Fibroblast of gingiva (primary cell): ENCODE measurements at places on chromosomes 1 and 21.

GRCh38 chr1:82565546-82565945 is 764.8 kb downstream of the ADGRL2 start:
- peak; percentile 78 for DNase-seq

GRCh38 chr1:66984491-66984890 is 59.7 kb downstream of the MIER1 start:
- DNase-seq = no peak

- DNase-seq = no peak
Observed at GRCh38 chr21:22201126-22201525, 1202.9 kb downstream of the NCAM2 start.

DNA sequence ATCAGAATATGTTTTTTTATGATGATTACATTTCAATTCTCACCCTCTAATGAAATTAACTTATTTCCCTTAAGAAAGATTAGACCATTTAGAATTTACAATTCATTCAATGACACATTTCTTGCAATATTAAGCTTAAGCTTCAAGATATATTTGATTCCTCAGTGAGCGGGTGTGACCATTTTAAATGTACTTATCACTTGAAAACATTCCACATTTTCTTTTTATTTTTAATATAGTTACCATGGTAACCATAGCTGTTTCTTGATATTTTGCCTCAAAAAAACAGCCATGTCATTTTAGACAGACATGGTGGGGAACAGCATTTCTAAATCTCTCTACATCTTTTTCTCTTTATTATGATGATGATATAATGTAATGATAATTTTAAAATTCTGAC is 1029.0 kb upstream of the B3GALT2 start:
- no peak for DNase-seq

DNA sequence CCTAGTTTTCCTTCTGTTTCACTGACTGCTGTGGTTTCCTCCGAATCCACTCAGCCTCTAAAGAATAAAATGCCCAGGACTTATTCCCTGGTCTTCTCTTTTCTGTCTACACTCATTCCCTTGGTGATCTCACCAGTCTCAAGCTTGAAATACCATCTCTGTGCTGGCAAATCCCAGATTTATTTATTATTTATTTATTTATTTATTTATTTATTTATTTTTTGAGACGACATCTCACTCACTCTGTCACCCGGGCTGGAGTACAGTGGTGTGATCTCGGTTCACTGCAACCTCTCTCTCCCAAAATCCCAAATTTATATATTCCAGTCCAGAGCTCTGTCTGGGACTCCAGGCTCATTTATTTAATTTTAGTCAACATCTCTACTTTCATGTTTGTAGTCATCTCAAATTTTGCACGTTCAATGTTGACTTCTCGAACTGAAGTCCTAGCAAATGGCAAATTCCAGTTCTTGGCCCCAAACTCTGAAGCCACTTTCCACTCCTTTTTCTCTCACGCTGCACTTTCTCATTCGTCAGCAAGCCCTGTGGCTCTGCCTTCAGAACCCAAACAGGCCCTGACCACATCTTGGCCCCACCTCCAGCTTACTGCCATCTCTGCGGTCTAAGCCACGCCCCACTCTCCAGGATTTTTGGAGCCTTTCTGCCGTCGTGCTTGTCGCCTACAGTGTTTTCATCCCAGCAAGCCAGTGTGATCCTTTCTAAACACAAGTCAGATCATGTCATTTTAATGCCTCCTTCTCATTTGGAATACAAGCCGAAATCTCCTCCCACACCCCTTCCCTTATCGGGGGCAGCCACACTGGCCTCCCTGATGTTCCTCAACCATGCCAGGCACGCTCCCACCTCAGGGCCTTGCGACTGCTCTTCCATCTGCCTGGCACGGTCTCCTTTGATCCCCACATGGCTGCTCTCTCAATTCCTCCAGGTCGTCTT is 14.2 kb upstream of the TENT5B start:
- peak; percentile 85 for DNase-seq

GRCh38 chr1:5572794-5573193 is 419.4 kb downstream of the NPHP4 start:
- no peak for DNase-seq

DNA sequence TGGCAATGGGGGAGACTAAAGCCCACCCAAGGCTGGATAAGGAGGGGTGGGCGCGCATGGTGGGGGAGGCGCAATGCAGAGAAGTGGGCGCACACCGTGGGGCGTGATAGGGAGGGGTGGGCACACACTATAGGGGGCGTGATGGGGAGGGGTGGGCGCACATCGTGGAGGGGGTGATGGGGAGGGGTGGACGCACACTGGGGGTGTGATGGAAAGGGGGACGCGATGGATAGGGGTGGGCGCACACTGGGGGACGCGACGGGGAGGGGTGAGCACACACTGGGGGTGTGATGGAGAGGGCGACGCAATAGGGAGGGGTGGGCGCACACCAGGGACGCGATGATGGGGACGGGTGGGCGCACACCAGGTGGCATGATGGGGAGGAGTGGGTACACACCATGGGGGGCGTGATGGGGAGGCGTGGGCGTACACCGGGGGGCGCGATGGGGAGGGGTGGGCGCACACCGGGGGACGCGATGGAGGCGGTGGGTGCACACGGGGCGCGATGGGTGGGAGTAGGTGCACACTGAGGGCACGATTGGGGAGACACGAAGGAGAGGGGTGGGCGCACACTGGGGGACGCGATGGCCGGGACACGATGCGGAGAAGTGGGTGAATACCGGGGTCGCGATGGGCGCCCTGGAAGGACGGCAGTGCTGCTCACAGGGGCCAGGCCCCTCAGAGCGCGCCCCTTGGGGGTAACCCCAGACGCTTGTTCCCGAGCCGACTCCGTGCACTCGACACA is 929 bp downstream of the SUMO3 start:
- no peak for DNase-seq

DNA sequence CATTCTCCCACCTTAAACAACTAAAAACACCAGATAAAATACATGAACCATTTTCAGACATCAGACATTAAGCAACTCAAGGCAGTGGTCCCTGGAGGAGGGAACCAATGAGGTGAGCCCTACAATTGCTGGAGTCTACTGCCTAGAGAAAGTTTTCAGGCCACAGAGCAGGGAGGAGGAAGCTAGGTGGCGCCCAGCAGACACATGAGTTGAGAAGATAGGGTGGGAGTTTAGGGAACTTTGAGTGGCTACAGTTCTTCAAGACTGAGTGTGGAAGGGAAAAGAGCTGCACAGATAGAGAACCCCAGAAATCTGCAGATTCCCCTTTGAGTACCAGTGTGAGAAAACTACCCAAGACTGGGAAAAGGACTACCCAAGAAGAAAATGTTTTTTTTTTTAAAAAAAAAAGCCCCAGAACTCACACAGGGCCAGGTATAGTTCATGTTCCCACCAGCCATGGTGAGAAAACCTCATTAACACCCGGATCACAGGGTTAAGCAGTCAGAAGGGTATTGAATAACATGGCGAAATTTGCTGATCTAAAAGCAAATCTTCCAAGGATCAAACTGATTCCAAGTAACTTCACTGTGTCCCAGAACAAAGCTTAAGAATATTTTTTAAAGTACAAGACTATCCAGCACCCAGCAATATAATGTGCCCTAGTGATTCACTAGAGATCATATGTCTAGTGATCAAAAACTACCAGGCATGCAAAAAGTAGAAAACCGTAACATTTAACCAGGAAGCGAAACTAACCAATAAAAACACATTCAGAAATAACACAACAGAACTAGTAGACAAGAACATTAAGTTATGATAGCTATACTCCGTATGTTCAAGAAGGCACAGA is 12.0 kb downstream of the ALDH9A1 start:
- DNase-seq = no peak

DNA sequence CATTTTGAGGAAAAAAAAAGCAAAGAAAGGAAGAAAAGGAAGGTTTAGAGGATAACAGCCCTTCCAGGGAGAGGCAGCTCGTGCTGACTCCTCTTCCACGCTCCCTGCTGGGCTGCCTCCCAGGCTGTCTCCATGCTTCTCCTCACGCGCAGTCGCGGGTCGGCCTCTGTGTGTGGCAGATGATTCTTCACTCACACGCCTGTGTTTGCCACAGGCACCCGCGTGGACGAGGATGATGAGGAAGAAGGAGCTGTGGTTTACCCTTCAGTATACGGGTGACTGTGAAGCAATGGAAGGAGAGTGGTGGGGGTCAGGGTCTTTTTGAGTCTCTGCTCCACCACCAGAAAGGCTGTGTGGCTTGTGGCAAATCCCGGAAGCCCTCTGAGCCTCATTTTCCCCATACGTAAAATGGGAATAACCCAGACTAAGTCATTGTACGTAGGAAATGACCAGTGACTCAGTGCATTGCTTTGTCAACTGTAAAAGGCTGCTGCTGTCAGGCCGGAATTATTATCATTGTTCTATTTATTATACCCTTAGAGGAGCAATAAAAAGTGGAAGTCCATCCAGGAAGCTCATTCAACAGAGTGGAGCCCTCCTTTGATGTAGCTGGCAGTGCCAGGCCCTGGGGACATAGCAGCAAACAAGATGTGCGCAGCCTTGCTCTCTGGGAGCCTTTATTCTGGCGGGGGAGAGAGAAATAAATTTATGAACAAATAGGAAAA is 11.9 kb upstream of the SH2D2A start:
- DNase-seq = no peak

- DNase-seq = no peak
Observed at GRCh38 chr1:190739926-190740325, 262.3 kb upstream of the BRINP3 start.

- DNase-seq = peak; percentile 22
Observed at GRCh38 chr1:28510273-28510969, 4.6 kb downstream of the RCC1 start.

GRCh38 chr1:180231506-180231921 is 1.4 kb downstream of the LHX4 start:
- peak; percentile 26 for DNase-seq

GRCh38 chr1:202964791-202965410 is 2.2 kb downstream of the CYB5R1 start:
- peak; percentile 14 for DNase-seq

- DNase-seq = peak; percentile 14
Observed at GRCh38 chr1:89310505-89310904, 37.8 kb upstream of the GBP5 start.

DNA sequence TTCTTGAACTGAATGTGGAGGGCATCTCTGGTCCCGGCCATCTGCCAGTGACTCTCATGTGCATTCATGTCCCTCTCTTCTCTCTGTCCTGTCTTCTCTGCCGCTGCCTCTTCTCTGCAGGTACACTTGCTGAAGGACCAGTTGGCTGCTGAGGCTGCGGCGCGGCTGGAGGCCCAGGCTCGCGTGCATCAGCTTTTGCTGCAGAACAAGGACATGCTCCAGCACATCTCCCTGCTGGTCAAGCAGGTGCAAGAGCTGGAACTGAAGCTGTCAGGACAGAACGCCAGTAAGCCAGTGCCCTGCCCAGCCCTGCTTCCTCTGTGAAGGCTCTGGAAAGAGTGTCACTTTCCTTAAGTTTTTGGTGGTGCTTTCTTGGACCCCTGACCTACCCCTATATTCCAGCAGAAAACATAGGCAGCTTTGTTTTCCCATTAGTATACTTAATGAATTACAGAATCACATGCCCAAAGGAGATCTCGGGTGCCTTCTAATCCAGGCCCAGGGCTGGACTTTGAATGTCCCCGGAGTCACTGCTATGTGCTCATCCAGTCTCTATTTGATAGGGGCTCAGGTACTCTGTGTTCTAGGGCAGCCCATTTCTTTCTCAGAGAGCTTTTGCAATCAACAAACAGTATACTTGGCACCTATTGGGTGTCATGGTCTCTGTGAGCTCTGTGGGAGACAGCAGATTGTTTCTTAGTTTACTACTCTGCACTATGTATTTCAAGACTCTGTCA is 11.2 kb downstream of the SPATA46 start:
- DNase-seq = no peak

DNA sequence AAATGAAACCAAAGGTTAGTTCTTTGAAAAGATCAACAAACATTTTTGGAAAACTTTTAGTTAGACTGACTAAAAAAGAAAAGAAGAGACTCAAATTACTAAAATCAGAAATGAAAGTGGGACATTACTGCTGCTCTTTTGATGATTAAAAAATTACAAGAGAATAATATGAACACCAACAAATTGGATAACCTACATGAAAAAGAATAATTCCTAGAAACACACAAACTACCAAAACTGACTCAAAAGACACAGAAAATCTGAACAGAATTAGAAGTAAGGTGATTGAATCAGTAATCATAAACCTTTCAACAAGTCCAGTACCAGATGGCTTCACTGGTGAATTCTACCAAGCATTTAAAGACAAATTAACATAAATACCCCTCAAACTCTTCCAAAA is 5.6 kb downstream of the KIFAP3 start:
- no peak for DNase-seq

GRCh38 chr1:171904778-171905450 is 63.6 kb downstream of the DNM3 start:
- DNase-seq = no peak

GRCh38 chr1:70333245-70333644 is 21.3 kb downstream of the ANKRD13C start:
- DNase-seq = no peak

- no peak for DNase-seq
Observed at GRCh38 chr1:156696755-156697154, 8.6 kb downstream of the CRABP2 start.

DNA sequence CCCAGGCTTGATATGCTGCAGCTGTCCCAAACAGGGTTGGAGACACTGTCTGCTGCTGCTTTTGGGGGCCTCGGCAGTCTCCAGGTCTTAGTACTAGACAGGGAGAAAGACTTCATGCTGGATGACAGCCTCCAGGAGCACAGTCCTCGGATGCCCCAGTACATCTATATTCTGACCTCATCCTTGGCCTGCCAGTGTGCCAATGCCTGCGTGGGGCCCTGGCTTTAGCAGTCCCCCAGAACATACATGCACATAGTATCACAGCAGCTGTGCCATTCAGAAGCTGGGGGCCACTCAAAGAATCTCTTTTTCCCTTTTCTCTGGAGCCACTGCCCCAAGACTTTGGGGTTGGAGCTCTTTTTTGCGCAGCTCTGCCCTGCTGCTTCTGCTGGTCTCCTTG is 4.4 kb upstream of the ZSCAN20 start:
- DNase-seq = no peak

GRCh38 chr1:81463936-81464837 is 336.5 kb upstream of the ADGRL2 start:
- DNase-seq = no peak

GRCh38 chr1:211231873-211232272 is 27.3 kb upstream of the RCOR3 start:
- no peak for DNase-seq

DNA sequence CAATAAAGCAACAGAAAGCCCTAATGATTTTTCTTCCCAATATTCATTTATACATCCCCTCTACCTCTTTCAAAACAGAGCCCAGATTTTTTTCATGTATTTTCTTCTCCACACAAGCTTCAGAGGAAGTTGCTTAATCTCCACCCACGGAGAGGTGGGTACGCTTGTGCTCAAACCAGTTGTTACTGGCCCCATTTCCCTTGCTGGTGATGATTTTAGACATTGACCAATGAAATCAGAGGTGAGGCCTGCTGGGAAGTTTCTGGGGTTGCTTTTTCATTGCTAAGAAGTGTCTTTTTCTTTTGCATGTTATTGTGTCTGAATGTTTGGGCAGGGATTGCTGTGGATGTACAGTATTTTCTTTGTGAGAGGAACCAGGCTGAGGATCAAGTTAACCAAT is 448.1 kb upstream of the B3GALT2 start:
- DNase-seq = no peak
